ENCODE measurements at places on chromosomes 7 and 10.
A peak's percentile ranks its signal among the peaks of the same experiment; 100 is the strongest.

DNA sequence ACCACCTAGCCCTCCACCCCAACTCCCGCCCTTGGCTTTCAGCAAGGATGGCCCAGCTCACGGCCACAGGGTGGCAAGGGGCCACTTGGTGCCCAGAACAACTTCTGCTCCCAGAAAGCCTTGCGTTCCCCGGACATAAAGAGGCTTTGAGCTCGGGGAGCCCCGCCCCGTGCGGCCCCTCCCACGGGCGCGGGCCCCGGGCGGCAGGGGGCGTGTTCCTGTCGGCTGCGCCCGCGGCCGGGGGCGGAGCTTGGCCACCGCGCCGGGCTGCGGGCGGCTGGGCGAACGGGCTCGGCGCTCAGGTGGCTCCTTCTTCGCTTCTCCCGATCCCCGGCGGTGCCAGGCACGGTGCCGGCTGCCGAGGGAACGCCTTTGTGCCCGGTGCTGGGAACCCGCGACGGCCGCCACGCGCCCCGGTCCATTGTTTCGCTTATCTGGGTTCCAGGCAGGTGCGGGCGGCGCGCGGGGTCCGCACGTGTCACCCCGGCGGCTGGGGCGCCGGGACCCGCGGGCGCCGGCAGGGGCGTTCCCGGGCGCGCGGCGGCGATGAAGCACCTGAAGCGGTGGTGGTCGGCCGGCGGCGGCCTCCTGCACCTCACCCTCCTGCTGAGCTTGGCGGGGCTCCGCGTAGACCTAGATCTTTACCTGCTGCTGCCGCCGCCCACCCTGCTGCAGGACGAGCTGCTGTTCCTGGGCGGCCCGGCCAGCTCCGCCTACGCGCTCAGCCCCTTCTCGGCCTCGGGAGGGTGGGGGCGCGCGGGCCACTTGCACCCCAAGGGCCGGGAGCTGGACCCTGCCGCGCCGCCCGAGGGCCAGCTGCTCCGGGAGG, at the start of gene NFE2L3:
Gene NFE2L3, plus strand, starts transcription at position 246 of the 829 bp plus-strand sequence. Its CDS starts 301 bp downstream, at position 547.
- DNase-seq: peak; percentile 49

- no peak for DNase-seq
Observed at GRCh38 chr10:5442065-5442989, 30.0 kb downstream of the NET1 start.

DNA sequence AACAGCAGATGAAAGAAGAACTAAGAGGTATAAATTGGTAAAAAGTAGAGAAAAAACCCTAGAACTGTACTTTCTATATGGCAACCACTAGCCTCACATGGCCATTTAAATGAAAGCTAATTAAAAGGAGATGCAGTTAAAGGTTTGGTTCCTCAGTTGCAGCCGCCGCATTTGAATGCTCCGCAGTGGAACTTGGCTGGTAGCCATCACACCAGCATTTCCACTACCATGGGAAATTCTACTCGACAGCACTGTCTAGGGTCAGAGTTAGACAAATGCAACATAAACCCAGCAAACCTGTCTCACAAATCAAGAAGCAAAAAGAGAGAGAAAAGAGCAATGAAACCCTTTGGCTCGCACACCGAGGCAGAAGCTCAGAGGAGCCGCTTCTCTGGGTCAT, 29.7 kb downstream of the VIPR2 start:
- peak; percentile 23 for DNase-seq

DNA sequence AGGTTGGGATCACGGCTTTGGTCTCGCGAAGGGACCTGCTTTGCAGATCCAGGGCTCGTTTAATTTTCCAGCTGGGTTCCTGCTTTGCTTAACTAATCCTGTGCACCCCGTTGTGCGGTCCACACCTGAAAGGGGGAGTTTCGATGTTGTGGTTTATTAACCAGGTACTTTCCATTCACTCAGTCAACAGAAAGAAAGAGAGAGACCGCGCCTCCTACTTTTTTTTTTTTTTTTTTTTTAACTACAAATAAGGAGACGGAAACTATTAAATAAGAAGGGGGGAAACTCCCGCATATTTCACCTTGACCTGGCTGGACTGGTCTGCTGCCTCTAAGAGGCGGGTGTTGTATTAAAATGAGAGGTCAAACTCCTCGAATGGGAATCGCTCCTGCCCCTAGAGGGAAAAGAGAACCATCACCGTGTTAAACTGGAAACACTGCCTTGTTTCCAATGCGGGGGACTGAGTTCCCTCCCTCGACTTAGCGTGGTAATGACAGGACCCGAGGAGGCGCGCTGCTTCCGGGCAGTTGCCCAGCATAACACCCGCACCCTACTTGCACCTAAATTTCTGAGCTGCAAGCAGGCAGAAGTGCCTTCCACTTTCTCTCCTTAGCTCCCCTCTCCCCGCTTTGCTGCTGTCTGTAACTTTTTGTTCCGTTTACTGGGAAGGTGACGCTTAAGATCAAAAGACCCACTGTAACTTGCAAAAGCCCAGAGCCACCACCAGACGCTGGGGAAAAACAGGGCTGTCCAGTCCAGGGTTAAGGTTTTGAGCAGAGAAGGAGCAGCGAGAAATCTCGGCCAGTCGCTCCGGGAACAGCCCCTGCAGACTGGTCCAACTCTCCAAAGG, 1.1 kb upstream of the ITGB8 start:
- DNase-seq: peak; percentile 70

All from right renal pelvis (tissue), 4 donors.